ENCODE measurements at places on chromosomes 16 and 17. TPM values are rescaled to one million over a fixed set of nuclear protein-coding genes. Genes with fewer than 3 reads are reported as not detected.
A peak's percentile ranks its signal among the peaks of the same experiment; 100 is the strongest.

DNA sequence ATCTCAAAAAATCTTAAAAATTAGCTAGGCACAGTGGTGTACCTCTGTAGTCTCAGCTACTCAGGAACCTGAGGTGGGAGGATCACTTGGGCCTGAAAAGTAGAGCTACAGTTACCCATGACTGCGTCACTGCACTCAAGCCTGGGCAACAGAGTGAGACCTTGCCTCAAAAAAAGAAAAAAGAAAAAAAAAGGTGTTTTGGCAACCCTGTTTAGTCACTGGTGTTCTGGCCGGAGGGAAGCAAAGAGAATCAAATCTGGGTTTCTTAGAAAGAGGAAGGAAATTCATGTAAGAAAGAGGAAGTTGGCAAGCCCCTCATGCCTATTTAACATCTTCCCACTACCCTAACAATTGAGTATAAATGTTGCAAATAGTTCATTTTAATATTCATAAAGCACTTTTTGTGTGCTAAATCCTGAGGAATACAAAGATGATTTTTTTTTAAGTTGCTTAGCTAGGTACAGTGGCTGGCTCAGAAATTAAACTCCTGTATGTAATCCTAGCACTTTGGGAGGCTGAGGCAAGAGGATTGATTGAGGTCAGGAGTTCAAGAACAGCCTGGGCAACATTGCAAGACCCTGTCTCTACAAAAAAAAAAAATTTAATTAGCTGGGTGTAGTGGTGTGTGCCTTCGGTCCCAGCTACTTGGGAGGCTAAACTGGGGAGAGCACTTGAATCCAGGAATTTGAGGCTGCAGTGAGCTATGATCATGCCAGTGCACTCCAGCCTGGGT is 6.5 kb upstream of the USP32 start:
- DNase-seq, result no peak

DNA sequence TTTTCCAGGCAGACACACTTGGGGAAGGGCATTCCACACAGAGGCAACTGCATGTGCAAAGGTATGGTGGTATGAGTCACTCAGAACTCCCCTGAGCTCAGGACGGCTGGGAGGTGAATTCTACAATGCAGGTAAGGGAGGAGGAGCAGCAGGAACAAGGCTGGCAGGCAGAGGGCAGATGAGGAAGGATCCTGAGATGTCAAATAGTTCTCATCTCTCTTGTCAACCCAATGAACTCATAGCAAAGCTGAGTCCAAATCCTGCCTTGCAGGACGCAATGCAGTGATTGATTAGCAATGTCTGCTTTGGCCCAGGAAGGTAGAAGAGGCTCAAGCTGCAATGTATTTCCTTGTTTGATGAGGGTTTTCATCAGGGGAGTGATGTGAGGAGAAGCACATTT is 243.5 kb downstream of the XYLT1 start:
- no peak for DNase-seq

GRCh38 chr16:67406111-67406971 is 9.9 kb downstream of the ZDHHC1 start:
- peak; percentile 91 for DNase-seq

DNA sequence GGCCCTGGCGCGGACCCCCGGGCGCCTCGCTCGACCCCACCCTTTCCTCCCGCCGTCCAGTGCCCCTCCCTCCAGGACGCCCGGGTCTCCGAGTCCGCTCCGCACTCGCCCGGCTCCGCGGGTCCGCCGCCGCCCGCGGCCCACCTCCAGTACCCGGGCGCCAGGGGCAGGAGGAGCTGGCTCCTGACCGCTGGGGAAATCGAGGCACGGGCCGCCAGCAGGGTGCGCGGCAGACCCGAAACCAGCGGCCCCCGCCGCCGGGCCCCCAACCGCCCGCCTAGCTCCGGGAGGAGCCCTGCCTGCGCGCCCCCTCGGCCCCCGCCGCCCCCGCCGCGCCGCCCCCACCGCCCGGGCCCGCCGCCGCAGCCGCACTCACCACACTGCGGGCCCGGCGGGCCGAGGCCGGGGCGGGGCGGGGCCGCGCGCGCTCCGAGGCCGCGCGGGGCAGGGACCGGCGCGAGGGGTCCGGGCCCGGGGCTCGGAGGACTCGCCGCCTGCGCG is 333 bp downstream of the MAFG start:
- no peak for DNase-seq

DNA sequence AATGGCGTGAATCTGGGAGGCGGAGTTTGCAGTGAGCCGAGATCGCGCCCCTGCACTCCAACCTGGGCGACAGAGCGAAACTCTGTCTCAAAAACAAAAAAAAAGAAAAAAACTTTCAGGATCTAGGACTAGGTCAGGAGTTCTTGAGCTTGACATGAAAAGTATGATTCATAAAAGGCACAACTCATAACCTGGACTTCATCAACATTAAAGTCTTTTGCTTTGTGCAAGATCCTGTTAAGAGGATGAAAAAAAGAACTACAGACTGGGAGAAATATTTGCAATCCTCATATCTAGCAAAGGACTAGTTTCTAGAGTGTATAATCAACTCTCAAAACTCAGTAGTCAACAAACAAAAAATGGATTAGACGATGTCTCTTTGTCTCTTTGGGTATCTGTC is 40.0 kb downstream of the TBC1D16 start:
- DNase-seq, result no peak

GRCh38 chr17:45759761-45760160 is 24.4 kb upstream of the CRHR1 start:
- DNase-seq, result no peak

DNA sequence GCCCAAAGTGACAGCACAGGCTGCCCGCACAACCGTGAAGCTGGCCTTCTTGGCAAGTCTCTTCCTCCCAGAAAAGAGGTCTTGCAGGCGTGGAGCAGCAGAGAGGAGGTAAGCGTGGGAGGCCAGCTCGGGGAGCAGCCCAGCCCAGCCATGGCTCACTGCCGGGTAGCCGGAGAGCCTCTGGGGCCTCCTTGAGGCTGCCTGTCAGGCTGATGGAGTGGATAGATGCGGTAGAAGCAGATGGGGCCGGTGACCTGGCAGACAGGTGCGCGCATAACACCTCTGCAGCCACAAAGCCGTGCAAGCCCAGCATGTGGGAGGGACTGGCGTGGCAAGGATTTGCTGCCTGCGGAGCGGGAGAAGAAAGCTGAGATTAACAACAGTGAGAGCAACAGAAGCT is 17.1 kb upstream of the DOK4 start:
- DNase-seq, result no peak

DNA sequence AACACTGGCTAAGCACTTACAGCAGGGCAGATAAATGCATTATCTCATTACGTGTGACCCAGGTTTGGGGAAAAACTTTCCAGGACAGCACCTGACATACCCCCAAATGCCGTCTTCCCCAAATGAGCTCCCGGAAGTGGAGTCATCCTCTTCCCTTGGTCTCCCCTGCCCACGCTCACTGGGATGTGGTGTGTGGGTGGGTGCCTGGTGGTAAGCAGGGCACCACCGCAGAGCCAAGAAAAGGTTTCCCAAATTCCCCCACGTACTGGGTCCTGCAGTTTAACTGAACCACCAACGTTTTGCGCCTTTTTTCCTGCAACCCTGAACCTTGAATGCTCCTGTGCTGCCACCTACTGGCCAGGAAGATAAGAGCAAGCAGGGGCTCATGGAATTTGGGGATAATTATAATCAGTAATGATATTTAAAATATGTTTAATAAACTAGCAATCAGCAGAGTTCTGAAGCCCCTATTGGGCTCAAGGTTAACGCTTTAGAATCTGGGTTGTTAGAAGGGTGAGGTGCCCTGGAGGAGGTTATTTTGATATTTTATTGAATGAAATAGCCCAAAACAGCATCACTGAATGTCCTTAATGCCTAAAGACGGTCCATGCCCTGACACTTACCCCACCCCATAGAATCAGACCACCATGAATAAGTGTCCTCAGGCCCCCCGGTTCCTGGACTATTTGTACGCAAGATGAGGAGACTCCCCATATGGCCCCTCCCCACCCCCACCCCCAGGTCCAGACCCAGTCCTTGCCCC is 8.0 kb downstream of the SPPL2C start:
- DNase-seq, result peak; percentile 55

GRCh38 chr16:58462499-58462996 is 37.4 kb upstream of the NDRG4 start:
- no peak for DNase-seq

- no peak for DNase-seq
These were observed 530.1 kb downstream of the KCNJ2 start for GRCh38 chr17:70699408-70699807.

DNA sequence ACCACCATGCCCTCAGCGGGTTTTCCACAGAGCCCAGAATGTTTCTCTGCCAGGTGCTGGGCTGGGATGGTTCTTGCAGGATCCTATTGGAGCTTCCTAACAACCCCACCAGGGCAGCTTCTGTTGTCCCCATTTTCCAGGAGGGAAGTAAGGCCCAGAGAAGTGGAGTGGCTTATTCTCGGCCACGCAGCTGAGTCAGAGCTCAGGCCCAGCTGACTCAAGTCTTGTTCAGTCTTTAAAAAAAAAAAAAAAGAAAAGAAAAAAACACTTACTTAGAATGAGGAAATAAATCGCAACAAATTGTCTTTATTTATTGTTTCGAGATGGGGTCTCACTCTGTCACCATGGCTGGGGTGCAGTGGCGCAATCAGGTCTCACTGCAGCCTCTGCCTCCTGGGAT is 413.0 kb downstream of the CPPED1 start:
- DNase-seq, result peak; percentile 64

GRCh38 chr17:78128551-78129350 is at the start of gene TMC6:
Gene TMC6, minus strand, starts transcription at chr17:78128755. Its CDS starts 1,923 bp downstream, at chr17:78126832.
- DNase-seq, result no peak

GRCh38 chr16:82319038-82319437 is 149.0 kb upstream of the MPHOSPH6 start:
- no peak for DNase-seq

- DNase-seq, result no peak
These were observed 1.2 kb downstream of the TRIM65 start for GRCh38 chr17:75895370-75896155.

RPH3AL gene
- total RNA-seq, result 1.8 TPM

C16orf74 gene
- 5.0 TPM for total RNA-seq

PRSS21 gene
- total RNA-seq, result not detected

HIC1 gene
- total RNA-seq, result 10.4 TPM

KIF2B gene
- not detected for total RNA-seq

Measured in IMR-90 (cell line).